CD4-positive, alpha-beta T cell treated with Interleukin-15 for 4 hours (primary cell): ENCODE measurements at places on chromosomes 16 and 17.

GRCh38 chr17:30225919-30226553 lies 9.5 kb downstream of the SLC6A4 start:
- no peak for DNase-seq

- no peak for DNase-seq
These were observed 41.7 kb downstream of the EFCAB5 start for GRCh38 chr17:29982991-29983653.

- no peak for DNase-seq
These were observed 168.1 kb downstream of the XYLT1 start for GRCh38 chr16:17302620-17303019.

GRCh38 chr17:78125138-78125913 lies 3.2 kb downstream of the TMC6 start:
- DNase-seq, result no peak

- DNase-seq, result no peak
These were observed 22.9 kb upstream of the ZCCHC14 start for GRCh38 chr16:87515475-87516330.

DNA sequence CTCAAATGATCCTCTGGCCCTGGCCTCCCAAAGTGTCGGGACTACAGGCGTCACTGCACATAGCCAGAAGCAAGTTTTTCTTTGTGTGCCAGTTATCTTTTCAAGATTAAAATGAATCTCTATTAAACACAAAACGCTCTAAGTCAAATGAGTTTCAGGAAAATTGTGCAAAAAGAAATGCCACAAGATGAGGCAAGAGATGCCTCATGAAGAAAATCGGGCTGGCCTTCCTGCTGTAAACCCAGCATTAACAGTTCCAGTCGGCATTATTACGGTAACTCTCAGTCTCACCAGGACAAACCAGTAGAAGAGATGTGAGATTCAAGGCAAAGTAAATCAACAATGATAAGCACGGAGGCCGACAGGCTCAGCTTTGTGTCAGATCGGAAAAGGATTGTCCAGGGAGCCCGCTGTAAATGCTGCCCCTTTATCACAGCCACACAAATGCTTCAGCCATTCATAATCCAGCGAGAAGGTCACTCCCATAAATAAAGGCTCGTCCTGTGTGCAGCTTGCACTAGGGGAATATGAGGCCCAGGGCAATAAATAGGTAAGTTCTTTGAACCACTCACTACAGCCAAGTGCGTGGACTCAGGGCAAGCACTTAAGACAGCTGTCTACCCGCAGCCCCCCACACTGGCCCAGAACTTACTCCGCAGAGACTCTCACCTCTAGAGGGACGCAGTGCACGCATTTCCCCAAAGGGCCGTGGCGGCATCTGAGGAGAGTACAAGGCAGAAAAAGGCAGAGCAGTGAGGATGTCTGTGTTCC lies 27.2 kb downstream of the NPLOC4 start:
- DNase-seq, result no peak

DNA sequence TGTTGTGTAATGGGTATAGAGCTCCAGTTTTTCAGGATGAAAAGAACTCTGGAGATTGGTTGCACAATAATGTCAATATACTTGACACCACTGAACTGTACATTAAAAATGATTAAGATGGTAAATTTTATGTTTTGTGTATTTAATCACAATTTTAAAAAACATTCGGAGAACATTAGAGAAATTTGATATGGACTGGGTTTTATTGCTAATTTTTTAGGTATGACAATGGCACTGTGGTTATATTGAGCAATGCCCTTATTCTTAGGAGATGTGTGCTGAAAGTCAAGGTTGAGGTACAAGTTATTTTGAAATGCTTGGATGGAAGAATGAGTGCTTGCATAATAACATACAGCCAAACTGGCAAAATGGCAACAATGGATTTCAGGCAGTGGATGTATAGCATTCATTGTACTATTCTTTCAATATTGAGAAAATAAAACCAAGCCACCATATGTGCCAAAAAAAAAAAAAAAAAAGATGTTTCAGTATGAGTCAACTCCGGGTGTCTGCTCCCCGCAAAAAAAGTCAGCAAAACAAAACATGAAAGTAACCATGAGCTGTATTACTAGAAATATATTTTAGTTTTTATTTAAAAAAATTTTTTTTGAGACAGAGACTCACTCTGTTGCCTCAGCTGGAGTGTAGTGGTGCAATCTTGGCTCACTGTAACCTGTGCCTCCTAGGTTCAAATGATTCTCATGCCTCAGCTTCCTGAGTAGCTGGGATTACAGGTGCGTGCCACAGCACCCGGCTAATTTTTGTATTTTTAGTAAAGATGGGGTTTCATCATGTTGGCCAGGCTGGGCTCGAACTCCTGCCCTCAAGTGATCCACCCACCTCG lies 19.8 kb downstream of the HOXB1 start:
- peak; percentile 78 for DNase-seq

- no peak for DNase-seq
These were observed 32.6 kb upstream of the ABCA3 start for GRCh38 chr16:2373176-2373575.

DNA sequence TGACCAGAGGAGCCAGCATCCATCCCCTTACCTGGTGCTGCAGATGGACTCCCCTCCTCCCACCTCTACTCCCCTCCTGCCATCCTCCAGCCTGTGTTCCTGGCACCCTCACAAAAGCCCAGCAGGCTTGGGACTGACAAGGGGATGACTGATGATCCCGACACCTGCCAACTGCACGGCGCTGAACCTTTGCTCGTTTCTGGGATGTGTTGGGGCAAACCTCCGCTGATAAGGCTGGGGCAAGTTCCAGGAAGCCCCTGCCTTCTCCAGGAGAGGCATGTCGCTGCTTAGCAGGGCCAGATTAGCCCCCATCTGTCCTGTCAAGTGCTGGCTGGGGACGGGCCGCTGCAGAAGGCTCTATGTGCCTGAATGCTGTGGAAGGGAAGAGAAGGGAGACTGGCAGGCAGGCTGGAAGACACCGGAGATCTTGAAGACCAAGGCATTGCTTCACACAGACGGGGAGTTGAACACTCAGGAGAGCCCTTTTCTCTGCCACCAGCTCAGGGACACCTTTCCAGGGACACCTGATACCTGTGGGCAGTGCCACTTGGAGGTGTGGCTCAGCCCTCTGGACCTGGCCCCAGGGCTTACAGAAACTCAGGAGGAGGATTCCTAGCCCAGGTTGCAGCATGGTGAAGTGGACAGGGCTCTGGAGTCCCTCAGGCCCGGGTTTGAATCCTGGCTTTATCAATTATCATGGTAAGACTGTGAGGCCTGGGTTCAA lies 973 bp upstream of the KRT15 start:
- DNase-seq, result no peak

DNA sequence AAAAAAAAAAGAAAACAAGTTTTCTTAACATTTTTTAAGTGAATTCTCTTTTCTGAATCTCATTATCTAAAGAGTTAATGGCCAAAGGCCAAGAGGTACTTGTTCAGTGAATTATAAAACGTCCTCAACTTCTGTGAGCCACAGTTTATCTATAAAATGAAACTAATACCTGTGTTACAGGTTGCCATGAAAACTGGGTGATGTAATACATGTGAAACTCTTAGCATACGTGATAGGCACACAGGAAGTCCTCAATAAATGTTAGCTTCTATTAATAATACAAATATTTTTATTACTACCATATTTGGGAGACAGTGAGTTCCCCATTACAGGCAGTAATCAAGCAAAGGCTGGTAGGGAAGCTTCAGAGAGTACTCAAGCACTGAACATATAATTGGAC lies 13.5 kb upstream of the INPP5K start:
- no peak for DNase-seq

DNA sequence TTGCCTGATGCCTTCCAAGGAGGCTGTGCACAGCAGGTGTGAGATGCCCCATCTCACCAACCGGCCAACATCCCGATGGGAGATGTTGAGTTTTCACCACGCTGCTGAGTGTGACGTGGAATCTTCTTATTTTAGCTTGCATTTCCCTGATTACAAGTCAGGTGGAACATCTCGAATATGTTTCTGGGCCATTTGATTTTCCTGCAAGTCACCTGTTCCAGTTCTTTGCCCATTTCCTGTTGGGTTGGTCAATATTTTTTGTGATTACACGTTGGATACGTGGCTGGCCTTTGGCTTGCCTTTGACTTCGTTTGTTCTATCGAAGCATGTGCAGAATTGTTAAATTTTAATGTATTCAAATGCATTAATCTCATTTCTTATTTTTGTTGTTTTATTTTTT lies 8.3 kb upstream of the CDH15 start:
- DNase-seq, result no peak

DNA sequence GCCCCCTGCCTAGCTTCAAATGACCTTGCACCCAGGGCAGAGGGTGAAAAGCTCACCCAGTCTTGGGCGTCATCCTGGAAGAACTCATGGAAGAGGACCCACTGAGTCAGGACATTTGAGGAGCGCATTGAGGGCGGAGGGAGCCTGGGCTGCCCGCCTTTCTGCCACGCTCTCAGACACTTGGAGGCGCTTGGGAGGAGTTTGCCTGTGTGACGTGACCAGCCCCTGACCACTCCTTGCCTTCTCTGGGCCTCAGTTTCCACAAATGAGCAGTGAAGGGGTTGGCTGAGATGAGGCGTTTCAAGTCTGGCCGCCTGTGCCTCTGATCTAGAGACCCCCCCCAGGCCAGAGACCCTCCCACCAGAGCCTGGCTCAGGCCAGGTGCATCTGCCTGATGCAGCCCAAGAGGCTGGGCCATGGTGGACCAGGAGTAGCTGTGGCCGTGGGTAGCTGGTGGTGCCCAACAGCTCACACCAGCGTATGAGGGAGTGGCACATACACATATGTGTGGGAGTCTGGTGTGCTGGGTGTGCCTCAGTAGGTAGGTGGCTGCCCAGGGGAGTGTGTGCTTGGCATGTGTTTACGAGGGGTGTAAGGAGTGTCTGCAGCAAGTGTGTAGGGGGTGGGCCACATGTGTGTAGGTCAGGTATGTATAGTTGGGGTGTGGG lies 80.2 kb upstream of the TOB1 start:
- DNase-seq, result no peak

GRCh38 chr17:49497148-49498028 lies 2.3 kb downstream of the NGFR start:
- no peak for DNase-seq

- DNase-seq, result peak; percentile 17
These were observed 31.3 kb downstream of the ZCCHC14 start for GRCh38 chr16:87461466-87461991.

GRCh38 chr16:26806657-26807056 lies 260.1 kb upstream of the C16orf82 start:
- DNase-seq, result no peak

DNA sequence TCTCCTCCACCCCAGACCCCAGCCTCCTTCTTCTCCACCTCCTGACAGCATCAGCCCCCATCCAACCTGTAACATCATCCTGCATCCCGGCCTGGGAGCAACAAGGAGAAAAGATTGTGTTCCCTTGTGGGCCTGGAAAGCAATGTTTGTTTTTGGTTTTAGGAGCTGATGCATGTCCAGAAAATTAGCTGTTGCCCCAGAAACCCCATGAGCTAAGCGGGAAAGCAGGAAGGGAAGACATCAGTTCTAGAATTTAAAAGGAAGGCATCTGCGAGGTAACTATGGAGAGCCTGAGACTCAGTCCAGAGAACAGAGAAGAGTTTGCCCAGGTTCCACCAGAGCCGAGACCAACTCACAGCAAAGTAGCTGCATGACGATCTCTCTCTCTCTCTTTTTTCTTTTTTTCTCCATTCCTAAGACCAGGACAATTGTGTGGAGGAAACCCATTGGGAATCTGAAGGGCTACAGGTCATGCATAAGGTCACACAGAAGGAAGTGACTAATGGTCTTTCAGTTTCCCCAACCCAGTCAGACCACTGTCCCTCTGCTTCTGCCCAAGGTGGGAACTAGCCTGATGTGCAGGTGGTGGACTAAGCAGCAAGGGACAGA lies 124.4 kb downstream of the SLC39A11 start:
- no peak for DNase-seq
